ENCODE measurements at places on chromosomes 16 and 17.

DNA sequence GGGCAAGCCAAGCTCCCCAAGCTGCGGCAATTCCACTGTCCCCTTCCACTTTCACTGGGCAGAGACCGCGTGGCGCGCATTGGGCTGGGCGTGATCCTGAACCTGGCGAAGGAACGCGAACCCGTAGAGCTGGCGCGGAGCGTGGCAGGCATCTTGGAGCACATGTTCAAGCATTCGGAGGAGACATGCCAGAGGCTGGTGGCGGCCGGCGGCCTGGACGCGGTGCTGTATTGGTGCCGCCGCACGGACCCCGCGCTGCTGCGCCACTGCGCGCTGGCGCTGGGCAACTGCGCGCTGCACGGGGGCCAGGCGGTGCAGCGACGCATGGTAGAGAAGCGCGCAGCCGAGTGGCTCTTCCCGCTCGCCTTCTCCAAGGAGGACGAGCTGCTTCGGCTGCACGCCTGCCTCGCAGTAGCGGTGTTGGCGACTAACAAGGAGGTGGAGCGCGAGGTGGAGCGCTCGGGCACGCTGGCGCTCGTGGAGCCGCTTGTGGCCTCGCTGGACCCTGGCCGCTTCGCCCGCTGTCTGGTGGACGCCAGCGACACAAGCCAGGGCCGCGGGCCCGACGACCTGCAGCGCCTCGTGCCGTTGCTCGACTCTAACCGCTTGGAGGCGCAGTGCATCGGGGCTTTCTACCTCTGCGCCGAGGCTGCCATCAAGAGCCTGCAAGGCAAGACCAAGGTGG lies 9.8 kb downstream of the SARM1 start:
- DNase-seq, result no peak

GRCh38 chr17:41738077-41738800 lies 3.8 kb upstream of the HAP1 start:
- peak; percentile 96 for DNase-seq

DNA sequence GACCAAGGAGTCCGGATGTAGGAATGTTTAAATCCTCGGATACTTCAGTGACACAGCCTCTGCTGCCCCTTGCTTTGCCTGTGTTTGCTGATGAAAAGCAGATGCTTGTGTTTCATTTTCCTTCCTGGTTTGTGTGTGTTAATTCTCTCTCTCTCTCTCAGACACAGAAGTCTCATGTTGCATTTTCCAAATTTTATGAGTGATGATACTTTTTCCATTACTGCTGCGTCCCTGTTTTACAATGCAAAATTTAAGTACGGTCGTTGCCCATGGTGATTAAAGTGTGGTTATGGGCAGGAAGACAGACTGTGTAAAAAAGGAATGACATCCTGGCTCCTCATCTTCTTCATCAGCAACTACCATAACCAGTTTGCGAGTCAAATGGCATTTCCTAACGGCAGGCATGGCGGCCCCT lies 5.7 kb downstream of the RMI2 start:
- no peak for DNase-seq

DNA sequence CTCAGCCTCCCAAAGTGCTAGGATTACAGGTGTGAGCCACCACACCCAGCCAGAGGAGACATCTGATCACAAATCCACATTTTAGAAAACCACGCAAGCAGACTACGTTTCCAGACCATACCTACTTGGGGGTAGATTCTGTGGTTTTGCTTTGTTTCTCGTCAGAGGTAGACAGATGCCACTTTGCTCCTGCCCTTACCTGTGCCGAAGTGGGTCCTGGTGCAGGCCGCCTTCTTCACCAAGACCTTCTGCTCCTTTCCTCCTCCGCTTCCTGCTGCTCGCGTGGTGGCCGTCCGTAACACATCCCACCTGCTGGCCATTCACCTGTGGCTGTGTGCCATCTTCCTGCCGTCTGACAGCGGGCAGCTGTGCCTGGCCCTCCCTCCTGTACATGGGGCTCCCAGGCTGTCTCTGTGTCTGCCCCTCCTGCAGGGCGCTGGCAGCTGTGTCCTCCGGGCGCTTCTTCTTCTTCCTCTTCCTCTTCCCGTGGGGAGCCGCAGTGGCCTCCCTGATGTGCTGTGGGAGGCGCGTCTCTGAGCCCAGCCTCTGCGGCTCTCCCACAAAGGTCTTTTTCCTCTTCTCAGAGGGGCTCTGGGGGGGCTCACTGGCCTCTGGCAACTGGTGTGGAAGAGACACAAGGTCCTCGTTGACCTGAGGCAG lies 21.2 kb upstream of the CYTH1 start:
- DNase-seq, result no peak

GRCh38 chr16:27305839-27306442 lies 7.8 kb upstream of the IL4R start:
- no peak for DNase-seq

GRCh38 chr16:49280105-49280741 lies 1.4 kb downstream of the CBLN1 start:
- no peak for DNase-seq

DNA sequence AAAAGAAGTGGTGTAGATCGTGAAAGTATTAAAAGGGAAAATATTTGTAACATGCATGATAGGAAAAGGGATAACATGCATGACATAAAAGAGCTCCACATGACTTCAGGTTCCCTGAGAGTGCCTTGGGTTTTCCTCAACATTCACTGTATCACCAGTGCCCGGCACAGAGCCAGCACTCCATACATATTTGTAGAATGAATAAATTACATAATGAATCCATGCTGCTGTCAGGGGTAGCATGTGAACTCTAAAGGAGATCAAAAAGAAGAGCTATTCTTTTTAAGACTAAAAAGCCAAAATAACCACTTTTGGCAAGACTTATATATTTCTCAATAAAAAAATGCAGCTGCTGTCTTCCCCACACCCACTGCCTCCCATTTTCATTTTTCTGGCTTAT lies 2.7 kb upstream of the ZNF594 start:
- DNase-seq, result no peak

GRCh38 chr16:1530883-1531637 lies 2.4 kb upstream of the TMEM204 start:
- no peak for DNase-seq

DNA sequence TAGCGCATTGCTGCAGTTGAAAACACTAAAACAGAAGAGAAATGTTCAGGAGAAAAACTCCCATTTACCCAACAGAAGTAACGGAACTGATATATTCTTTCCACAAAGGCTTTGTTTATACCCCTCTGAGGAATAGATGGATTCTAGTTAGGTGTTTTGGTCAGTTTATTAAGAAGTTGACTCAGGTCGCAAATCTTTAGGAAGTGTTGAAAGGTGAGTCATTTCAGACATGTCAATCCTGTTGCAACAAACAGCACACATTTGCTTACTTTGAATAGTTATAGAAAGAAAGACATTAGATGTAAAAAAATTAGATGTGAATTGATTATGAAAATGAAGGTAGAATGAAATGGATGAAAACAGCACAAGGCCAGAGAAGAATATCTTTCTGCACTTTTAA lies 941.0 kb downstream of the KCNJ2 start:
- no peak for DNase-seq

DNA sequence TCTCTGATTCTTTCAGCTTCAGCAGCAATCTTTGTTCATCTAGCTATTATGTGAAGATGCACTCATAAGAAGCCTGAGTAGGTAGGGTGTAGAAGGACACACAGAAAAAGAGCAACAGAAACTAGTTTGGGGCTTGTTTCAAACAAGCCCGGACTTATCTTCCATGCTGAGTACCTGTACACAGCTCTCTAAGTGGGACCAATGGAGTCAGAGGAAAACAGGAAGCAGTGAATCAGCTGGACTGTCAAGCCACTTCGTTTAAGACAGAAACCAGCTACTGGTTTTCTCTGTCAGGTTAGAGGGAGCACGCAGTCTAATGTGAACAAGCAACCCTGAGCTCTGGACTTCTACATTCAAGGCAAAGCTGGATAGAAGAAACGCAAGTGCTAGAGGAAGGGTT lies 16.0 kb downstream of the MAP2K6 start:
- DNase-seq, result no peak

DNA sequence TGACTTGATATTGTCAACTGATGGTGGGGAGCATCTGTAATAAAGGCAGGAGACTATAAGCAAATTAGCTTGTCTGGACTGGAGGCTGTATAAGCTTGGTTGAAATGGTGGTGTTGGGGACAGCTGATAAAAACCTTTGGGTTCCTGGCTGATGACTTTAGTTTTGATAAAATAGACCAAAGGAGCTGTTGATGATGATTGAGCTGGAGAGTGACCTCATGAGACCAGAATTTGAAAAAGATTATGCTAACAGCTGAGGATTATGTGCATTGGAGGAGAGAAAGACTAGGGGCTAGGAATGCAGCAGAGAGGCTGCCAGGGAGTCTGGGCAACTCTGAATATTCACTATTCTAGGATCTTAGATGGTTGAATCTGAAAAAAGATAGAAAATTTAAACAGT lies 8.7 kb upstream of the CDC27 start:
- DNase-seq, result no peak

GRCh38 chr17:31509095-31509804 lies 117.8 kb downstream of the RAB11FIP4 start:
- no peak for DNase-seq

GRCh38 chr16:23578101-23578830 lies 17.9 kb downstream of the NDUFAB1 start:
- DNase-seq, result no peak

DNA sequence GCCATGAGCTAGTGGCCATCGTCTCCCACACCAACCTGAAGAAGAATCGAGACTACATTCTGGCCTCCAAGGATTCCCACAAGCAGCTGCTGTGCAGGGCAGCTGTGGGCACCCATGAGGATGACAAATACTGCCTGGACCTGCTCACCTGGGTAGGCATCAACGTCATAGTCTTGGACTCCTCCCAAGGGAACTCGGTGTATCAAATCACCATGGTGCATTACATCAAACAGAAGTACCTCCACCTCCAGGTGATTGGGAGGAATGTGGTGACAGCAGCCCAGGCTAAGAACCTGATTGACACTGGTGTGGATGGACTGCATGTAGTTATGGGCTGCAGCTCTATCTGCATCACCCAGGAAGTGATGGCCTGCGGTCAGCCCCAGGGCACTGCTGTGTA lies 70.2 kb downstream of the GRIN2A start:
- no peak for DNase-seq

- DNase-seq, result no peak
Measured at GRCh38 chr16:75379911-75380847, 53.1 kb downstream of the CFDP1 start.

DNA sequence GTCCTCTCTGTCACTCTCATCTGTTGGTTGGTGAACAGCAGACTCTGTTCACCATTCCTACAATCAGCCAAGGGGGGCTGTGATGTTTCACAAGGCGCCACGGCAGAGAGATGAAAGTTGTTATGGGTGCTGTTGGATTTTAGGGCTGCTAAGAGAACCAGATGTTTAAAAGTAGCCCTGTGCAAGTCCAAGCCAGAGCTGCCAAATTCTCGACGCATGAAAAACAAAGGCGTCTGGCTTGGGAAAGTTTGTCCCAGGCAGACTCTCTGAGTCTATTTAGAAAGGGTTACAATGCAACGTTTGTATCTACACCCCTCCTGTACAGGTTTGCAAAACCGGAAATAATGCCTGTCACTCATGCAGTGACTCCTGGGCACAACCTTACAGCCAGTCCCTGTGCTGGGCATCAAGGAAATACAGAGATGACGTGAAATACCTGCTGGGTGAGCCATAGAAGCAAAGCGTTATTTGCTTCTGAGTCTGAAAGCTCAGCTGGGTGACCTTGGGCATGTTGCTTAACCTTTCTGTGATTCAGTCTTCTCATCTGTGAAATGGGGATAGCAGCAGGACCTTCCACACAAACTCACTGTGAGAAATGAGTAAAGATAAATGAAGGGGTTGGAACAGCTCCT lies 74.8 kb downstream of the XYLT1 start:
- no peak for DNase-seq

GRCh38 chr17:80931421-80932265 lies 60.0 kb upstream of the CHMP6 start:
- DNase-seq, result no peak

GRCh38 chr16:47584464-47585225 lies 123.5 kb downstream of the PHKB start:
- DNase-seq, result no peak

GRCh38 chr16:80836202-80836601 lies 31.8 kb upstream of the CDYL2 start:
- DNase-seq, result no peak

DNA sequence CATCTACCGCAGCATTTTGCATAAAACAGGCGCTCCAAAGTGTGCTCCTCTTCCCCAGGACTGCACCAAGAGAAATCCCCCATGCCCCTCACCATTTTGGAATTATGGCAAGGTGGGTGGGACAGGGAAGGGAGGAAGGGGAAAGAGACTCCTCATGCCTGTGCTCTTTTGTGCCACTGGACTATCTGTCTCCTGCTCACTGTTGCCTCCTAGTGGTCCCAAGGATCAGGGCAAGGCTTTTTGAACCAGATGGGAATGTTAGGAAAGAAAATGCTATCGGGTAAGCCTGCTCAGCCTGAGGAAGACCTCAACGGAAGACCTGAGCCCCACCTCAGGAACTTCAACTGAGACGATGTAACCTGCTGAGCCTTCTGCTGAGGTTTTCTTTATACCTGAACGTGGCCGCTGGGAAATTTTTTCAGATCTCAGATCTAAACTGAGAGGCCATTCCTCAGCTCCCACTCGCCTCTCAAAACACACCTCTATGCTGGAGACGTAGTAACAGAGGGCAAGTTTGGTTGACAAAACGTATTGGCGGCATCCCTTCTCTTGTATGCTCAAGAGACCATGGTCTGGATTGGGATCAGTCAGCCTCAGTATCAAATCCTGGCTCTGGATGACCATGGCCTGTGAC lies 58.3 kb downstream of the SPACA3 start:
- DNase-seq, result peak; percentile 76

DNA sequence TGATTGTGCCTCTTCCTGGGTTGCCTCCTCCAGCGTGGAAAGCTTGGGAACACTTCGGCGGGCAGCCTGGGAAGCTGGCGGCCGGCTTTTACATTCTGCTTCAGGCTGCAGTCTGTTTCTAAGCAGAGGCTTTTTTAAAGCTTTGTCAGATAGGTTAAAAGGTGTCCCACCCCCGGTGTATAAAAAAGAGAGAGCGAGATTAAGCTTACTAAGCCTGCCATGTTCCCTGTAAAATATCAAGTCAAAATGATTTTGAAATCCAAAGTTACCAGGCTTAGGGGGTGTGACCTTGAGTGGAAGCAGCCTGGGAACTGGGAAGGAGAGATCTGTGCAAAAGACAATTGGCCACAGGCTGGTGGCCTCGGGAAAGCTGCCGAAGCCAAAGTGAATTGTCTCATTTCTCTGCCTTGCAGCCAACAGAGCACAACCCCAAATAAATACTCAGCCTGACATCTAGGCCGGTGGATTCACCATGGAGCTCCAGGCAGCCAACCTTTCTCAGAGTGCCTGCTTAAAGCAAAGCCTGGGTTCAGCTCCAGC lies 254.5 kb downstream of the FTO start:
- DNase-seq, result no peak

- no peak for DNase-seq
Measured at GRCh38 chr17:36717088-36717487, 115.7 kb downstream of the MRM1 start.

DNA sequence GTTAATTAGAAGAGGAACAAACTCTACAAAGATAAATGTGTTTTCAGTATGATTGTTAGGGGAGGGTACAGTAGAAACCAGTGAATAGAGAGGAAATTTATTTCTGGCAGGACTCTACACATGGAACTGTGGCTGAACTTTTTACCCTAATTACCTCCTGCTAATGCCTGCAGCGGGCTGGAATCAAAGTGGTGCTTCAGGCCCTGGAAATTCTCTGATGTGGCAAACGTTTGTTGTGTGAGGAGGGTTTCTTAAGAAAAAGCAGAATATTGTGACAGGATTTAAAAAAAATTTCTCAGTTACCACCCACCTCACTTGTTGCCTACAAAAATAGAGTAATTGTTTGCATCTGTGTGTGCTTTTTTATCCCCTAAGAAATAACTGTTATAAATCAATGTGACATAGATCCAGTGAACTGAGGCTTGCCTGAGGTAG lies 154.5 kb downstream of the BCAS3 start:
- DNase-seq, result no peak

- no peak for DNase-seq
Measured at GRCh38 chr16:88527937-88528743, 42.1 kb upstream of the ZC3H18 start.

Measured in A549 (cell line).